ENCODE measurements at places on chromosomes 3 and 15.

GRCh38 chr15:88913017-88913849 is at the start of gene MFGE8:
Gene MFGE8, minus strand, starts transcription at chr15:88913379. Its CDS starts 60 bp downstream, at chr15:88913319.
- peak; percentile 62 for DNase-seq

- no peak for DNase-seq
Observed at GRCh38 chr3:94121161-94121560, 58.3 kb downstream of the NSUN3 start.

DNA sequence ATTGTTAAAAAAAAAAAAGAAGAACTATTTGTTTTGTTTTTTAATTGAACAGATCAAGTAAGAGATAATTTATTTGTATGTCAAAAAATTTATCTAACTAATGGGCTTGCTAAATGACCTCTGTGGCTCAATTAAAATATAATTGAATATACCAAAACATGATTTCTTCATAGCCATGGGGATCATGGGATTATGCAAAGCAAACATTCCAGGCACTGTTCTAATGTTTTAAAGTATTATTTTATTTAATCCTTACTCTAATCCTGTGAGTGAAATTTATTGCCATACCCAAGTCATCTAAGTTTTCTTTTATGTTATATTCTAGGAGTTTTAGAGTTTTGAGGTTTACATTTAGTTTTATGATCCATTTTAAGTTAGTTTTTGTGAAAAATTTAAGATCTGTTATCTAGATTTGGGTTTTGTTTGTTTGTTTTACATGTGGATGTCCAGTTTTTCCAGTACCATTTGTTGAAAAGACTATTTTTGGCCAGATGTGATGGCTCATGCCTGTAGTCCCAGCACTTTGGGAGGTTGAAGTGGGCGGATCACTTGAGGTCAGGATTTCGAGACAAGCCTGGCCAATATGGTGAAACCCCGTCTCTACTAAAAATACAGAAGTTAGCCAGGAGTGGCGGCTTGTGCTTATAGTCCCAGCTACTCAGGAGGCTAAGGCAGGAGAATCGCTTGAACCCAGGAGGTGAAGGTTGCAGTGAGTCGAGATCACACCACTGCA is 52.3 kb upstream of the CNOT10 start:
- DNase-seq = no peak

DNA sequence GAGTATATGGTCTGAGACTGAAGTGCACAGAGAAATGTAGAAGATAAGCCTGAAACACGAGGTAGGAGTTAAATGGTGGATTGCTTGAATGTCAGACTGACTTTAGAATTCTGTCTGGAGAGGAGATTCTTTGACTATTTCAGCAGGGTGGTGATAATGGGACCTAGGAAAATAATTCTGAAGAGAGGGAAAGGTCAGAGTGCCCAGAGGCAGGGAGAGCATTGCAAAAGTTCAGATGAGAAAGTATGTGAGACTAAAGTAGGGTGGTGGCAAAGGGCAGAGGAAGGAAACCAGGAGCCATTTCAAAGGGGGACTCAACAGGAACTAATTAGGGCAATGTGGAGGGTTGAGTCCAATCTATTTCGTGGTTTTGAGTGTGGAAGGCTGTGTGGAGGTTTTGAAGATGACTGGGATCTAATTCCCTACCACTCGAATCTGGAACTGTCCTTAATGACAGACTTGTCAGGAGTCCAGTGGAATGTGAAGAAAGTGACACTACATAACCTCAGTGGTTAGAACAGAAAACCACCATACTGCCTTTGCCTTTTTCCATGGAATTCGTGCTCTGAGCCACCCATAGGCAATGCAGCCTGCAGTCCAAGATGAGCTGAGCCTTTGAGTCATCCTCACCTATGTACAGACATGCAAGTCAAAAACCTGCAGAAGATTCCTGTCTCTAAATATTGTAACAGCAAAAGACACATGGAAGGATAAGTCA is 16.1 kb downstream of the CPOX start:
- DNase-seq = no peak

GRCh38 chr3:71102111-71102983 is 481.2 kb downstream of the FOXP1 start:
- no peak for DNase-seq

DNA sequence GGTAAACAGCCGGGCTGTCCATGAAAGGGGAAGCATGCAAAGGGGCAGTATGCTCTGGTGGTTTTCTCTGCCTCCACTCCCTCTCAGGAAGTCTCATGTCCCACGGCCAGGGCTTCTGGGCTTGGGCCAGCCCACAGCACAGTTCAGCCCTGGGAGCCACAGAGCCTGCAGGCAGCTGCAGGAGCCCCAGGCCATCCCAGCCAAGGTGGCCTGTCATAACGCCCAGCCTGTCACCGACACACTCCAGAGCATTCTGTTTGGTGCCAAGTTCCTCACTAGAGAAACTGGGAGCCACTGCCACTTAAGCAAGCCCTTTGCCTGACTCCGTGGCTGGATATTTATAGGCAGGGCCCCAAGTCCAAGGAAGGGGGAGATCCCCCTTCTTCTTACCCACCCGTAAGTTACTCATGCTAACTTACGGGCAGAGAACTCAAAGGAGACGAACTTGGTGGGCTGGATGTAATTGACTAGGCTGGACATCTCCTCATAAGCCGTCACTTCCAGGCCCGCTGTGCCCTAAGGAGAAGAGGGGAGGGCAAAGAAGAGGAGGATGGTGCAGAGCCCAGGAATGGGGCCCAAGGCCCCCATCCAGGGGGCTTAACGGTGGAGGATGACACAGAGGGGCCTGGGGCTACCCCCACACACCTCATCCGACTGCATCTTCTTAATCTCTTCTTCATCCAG is 11.7 kb downstream of the PLCB2 start:
- DNase-seq = no peak

- no peak for DNase-seq
Observed at GRCh38 chr15:101652786-101653430, 727 bp upstream of the TM2D3 start.

- DNase-seq = no peak
Observed at GRCh38 chr3:48436855-48437254, 3.1 kb downstream of the CCDC51 start.

- no peak for DNase-seq
Observed at GRCh38 chr15:34999906-35000305, 11.8 kb upstream of the ZNF770 start.

DNA sequence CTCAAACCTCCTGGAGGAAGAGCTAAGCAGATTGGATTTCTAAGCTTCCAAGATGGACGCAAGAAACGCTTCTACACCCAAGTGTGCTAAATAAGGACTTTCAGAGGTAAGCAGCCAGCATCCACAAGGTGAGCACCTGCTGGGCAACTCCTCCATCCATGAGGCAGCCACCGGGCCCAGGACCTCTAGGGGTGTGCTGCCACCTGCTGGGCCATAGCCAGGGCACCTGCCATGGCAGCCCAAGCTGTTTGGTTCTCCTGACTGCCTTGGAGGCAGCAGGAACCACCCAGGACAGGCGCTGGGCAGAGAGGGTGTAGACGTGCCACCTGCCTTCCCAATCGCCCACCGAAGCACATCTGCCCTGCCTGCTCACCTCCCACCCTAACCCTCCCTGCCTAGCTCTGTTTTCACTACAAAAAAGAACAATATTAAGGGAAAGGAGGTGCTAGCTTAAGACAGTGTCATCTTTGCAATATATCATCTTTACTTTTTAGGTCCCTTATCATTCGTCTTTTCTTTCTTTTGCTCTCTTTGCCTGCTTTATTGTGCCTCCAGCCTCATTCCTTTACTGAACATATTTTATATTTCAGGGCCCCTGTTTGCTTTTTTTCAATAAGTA is 12.9 kb downstream of the C15orf62 start:
- peak; percentile 78 for DNase-seq

DNA sequence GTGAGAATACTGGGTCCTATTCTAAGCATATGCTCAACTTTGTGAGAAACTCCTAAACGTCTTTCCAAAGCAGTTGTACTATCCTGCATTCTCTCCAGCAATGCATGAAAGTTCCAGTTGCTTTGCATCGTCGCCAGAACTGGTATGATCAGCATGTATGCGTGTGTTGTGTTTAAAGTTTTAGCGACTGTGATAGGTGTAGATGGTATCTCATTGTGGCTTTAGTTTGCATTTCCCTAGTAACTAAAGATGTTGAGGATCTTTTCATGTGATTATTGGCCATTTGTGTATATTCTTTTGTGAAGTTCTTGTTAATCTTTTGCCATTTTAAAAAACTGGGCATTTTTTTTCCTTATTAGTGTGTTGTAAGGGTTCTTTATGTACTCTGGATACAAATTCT is 115.1 kb downstream of the SPATA16 start:
- no peak for DNase-seq

DNA sequence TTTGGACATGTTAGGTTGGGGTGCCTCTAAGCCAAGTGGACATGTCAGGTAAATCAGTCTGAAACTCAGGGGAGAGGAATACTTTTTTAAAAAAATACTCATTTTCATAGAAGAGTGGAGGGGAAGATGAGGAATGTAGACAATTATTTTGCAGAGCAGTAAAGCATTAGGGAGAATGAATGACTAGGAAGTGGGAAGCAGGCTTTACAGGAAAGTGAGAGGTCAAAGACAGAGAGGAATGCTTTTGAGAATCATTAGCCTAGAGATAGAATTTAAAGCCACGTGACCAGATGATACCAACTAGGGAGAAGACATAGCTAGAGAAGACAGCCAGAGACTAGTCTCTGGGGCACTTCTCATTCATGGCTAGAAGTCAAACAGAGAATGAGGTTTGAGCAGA is 91.0 kb downstream of the RAD18 start:
- no peak for DNase-seq

DNA sequence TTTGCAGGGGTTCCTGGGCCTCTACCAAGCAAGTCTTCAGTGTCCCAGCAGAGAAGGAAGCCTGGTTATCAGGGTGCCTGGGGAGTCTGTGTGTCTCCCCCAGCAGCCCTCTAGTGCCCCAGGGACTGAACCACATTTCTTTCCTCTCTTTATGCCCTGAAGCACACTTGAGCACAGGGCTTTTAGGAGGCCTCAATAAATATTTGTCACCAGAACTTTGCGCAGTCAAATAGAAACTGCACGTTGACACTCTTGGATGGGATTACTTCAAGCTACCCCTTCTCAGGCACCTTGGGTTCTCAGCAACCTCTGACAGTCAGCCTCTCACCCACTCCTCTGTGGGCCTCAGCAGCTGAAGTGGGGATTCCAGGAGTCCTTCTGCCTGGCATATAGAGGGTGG is 226.6 kb upstream of the HES1 start:
- no peak for DNase-seq

- no peak for DNase-seq
Observed at GRCh38 chr15:31353931-31354330, 27.3 kb downstream of the KLF13 start.

- no peak for DNase-seq
Observed at GRCh38 chr3:25292036-25292435, 136.0 kb upstream of the RARB start.
